ENCODE measurements at places on chromosomes 16 and 17.

DNA sequence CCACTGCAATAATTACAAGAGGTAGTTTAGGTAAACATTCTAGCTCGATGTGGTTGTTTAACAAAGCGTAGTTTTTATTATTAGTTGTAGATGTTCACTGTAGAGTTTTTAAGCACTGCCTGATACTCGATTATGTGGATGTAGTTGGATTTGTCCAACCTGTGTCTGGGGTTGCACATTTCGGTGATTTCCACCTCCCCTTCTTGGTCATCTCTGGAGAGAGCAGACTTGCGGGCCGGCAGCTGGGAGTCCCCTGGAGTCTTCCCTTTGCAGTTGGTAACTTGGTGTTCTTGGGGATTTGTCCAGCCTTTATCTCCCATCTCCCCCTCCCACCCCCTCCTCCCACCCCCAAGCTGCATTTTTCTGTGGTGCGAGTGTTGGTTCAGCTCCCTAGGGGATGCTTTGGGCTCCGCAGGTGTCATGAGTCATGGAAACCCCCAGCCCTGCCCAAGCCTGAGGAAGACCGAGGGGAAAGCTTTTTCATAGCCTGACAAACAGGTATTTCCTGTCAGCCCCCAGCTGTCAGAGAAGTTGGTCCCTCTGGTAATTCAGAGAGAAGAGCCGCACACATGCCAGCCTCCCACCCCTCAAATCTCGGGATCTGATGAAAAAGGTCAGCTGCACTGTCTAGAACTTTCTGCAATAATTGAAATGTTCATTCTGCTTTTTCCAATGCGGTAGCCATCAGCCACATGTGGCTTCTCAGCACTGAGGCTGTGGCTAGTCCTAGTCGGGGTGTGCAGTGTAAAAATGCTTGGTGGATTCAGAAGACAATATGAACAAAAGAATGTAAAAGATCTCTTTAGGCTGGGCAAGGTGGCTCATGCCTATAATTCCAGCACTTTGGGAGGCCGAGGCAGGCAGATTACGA, 50.3 kb downstream of the KSR1 start:
- no peak for DNase-seq

DNA sequence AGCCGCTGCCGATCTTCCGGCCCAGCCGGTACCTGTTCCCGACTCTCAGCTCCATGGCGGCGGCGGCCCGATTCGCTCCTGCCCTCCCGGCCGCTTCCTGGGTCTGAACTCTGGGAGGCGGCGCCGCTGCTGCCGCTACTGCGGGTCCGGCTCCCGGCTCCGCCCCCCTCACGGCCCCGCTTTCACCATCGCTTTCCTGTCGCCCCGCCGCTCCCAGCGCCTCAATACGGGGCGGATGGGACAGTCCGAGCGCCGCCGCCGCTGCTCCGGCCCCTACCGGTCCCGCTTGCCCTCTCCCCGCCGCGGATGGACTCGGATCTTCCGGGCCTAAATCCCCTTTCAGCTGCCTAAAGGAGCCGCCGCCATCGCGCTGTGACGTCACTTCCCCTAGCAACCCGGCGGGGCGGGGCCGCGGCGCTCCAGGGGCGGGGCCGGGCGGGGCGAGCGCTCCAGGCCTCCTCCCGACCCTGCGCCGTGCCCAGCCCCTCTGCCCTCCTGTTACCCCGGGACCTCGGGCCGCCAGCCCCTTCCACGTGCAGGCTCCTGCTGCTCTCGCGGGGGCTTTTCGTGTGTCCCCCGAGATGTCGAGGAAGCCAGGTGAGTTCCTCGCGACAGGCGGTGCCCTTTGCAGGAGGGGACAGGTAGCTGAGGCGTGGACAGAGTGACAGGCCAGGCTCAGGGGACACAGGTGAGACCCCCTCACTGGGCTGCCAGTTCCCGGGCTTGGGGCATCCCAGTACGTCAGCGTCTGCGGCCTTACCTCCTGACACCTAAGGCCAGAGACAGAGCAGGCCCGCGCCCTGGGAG, at the start of gene CSNK1D:
Gene CSNK1D (minus strand): TSS at position 374 of the 807 bp plus-strand sequence. CDS start 319 bp downstream, at position 55.
- peak; percentile 72 for DNase-seq

- no peak for DNase-seq
These were observed 106.8 kb downstream of the BRIP1 start for GRCh38 chr17:61756561-61756960.

- DNase-seq: no peak
These were observed 46.5 kb downstream of the VAT1L start for GRCh38 chr16:77834635-77835540.

DNA sequence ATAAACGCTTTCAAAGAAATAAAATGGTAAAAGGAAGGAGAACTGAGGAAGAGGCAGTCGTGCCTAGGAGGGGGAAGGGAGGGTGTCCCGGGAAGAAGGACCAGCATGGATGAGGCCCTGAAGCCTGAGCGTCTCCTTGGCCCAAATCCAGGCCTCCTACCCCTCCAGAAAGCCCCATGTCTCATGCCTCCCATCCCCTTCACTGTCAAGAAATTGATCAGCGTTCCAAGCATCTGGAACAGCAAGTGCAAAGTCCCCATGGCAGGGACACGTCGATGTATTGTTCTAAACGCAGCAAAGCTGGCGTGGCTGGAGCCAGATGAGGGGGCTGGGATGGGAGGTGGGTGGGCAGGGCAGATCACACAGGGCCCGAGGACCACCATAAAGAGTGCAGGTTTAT, 22.6 kb downstream of the SEC14L5 start:
- DNase-seq: no peak

GRCh38 chr16:52416888-52417287, 130.1 kb downstream of the TOX3 start:
- no peak for DNase-seq

DNA sequence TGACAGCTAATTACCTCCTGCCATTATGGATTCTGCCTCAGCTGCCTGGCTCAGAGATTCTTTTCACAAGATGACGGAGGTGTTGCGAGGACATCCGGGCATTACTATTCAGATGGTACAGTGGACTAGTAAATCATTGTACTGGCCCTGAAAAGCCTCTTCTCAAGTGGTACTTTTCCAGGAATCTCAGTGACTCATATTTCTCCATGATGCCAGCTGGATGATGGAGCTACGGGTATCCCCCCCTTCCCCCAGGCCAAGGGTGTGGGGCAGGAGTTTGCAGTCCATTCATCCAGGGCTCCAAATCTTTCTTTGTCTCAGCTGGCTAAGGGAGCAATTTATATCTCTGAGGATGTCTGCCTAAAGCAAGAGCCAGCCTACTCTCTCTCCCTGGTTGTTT, 107.7 kb upstream of the GPR139 start:
- no peak for DNase-seq

DNA sequence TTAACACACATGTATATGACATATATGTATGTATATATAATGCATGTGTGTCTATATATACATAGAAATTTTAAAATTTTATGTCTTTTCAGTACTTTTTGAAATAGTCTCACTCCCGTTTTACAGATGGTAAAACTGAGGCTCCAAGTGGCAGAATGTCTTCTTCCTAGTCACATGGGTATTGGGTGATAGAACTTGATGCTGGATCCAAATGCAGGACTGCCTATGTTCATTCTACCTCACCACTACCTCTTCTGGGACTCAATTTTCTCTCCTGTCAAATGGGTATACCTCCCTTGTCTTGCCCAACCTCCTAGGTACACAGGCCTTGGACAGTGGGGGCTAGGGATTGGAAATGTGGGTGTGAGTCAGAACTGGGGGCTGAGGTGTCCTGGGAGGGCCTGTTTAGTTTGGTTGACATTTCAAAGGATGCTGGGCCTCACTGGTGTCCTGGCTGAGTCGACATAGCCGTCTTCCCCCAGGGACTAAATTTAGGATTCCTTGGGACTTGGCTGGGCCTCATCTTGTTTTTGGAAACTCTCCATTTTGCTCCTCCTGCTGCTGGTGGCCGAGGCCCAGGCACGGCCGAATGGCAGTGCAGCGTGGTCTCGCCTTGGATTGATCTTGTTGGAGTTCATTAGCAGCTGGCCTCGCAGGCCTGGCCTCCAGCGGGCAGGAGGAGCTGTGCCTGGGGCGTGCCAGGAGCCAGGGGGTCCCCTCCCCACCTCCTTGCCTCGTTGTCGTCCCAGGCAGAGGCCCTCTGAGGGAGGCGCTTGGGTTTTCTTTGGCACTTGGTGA, 25.9 kb downstream of the NKD1 start:
- DNase-seq: no peak

- no peak for DNase-seq
These were observed 6.1 kb downstream of the TBX21 start for GRCh38 chr17:47739150-47739549.

- DNase-seq: no peak
These were observed 26.3 kb upstream of the CCL2 start for GRCh38 chr17:34228781-34229180.

GRCh38 chr17:68383120-68383442, 74.2 kb downstream of the WIPI1 start:
- no peak for DNase-seq

DNA sequence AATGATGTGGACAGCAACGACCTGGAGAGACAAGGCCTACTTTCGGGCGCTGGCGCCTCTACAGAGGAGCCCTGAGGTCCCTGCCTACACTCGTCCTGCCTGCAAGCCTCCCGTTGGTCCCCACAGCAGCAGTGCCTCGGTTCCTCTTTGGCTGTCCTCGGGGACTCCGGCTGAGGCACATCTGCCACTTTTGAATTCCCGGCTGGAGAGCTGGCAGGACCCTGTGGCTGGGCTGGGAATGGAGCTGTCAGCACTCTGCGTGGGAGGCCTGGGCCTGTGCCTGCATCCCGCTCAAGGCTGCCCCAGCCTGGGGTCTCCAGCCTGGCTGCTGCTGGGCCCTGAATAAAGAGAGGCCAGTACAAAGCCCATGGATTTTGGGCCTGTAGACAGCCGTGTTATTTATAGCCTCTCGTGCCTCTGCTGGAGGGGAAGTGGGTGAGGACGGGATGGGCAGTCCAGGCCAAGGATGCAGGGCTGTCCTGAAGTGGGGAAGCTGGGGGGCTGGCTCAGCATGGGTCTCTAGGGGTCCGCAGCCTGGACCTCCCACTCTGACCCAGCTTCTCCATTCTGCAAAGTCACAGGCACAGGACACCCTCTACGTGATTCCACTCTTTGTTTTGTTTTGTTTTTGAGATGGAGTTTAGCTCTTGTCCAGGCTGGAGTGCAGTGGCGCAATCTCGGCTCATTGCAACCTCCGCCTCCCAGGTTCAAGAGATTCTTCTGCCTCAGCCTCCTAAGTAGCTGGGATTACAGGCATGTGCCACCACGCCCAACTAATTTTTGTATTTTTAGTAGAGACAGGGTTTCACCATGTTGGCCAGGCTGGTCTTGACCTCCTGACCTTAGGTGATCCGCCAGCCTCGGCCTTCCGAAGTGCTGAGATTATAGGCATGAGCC, 10.6 kb upstream of the SPNS2 start:
- DNase-seq: no peak

DNA sequence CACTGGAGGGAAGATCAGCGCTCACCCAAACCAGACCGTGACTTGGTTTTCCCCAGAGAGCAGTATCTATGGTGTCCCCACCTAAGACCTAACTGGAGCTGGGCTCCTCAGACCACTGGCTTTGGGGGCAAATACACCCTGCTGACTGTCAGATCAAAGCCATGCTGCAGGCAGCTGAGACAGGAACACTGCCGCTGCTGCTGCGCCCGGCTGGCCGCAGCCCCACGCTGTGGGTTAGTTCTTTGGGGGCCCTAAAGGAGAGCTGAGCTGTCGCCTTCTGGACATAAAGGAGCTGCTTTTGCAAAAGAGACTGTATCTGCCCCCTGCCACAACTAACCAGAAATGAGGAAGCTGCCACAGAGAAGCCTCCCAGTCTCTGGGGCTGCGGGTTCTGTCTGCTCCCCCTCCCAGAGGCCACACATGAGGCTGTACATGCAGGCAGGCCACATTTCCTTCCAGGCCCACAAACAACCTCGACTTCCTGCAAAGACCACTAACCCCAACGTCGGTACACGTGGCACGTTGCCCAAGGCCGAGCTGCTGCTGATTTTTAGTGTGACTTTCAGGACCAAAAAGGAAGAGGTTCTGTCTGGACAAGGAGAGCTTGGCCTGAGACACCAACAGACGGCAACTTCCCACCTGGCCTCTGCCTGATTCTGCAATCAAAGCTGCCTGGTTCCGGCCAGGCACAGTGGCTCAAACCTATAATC, 18.2 kb upstream of the ABR start:
- DNase-seq: peak; percentile 61

DNA sequence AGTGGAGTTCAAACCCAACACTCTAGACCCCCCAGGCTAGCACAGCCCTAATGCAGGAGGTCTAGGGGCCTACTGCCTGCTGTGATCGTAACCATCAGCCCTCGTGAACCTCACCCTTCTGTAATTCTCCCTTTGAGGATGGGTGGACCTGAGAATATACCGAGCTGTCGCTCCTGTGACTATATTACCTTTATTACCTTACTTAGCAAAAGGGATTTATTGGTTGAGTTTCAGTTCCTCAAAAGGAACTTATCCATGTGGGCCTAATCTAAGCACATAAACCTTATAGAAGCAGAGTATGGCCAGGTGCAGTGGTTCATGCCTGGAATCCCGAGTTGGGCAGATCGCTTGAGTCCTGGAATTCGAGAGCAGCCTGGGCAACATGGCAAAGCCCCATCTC, 19.2 kb upstream of the EMP2 start:
- no peak for DNase-seq

DNA sequence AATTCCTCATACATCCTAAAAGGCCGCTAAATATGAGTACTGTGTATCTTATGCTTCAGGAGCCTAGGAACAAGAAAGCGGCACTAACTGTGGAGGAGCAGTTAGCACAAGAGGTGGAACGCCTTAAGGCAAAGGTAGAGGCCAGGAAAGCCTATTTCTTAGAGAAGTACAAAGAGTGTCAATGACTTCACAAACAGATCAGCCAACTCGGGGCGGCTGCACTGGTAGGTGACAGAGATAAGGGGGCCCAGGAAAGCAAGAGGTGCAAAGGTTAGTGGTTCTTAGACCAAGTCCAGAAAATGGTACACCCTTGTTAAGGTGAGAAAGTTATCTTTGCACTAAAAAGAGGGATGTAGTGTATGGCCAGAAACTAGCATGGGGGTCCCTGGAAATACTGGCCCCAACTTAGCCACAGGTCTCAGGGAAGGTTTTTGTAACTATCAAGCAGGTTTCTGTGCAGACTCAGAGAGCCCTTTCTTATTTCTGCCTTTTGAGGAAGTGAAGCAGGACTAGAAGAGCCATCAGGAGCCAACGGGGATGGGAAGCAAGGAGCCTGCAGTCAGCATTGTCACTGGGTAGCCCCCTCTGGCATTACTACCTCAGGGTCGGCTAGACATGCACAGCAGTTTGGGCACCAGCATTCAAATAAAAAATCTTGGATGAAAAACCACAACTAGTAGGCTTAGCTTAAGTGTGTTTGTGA, 24.1 kb downstream of the CALCOCO2 start:
- no peak for DNase-seq

- DNase-seq: no peak
These were observed 147.9 kb downstream of the STX8 start for GRCh38 chr17:9427465-9428315.

- no peak for DNase-seq
These were observed 13.7 kb downstream of the GLP2R start for GRCh38 chr17:9839433-9839832.

- DNase-seq: no peak
These were observed 379.0 kb upstream of the SOX9 start for GRCh38 chr17:71741836-71742235.
